ENCODE measurements at places on chromosomes 16 and 17. TPM values are rescaled to one million over a fixed set of nuclear protein-coding genes. Genes with fewer than 3 reads are reported as not detected.

DNA sequence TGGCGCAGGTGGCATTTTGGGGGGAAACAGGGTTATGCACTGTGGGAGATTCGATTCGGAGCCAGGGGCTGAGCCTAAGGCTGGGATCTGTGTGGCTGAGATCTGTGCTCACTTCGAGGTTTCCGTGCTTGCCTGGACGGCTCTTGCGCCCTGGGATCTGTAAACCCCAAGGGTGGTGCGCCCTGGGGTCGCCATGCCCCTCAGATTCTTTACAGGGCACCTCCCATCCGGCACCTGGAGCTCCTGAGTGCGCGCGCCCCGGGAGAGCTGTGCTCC lies 377 bp downstream of the SLC13A5 start:
- H3K27ac ChIP-seq: no peak overlapping the region
- no peaks in the 10 kb centered on the region for H3K36me3 ChIP-seq
- H3K4me1 ChIP-seq: peaks cover 10% of the 10 kb centered on the region
- peaks cover 69% of the 10 kb centered on the region for H3K27me3 ChIP-seq
- no peak for DNase-seq
- H3K4me3 ChIP-seq: peak overlapping the region; percentile 23

- no peaks in the 10 kb centered on the region for H3K27me3 ChIP-seq
- H3K4me1 ChIP-seq: peaks cover 37% of the 10 kb centered on the region
- H3K36me3 ChIP-seq: peaks cover 2% of the 10 kb centered on the region
Observed at GRCh38 chr17:17841601-17842025, 4.8 kb upstream of the SREBF1 start.

GRCh38 chr16:30621765-30622164 lies 11.6 kb upstream of the ZNF689 start:
- H3K27me3 ChIP-seq: peaks cover 12% of the 10 kb centered on the region
- H3K36me3 ChIP-seq: no peaks in the 10 kb centered on the region
- H3K4me3 ChIP-seq: no peak overlapping the region
- no peak for DNase-seq

GRCh38 chr17:17663160-17664063 lies 17.8 kb upstream of the RAI1 start:
- H3K36me3 ChIP-seq: no peaks in the 10 kb centered on the region
- peak overlapping the region; percentile 34 for H3K4me3 ChIP-seq
- DNase-seq: peak; percentile 75
- H3K27ac ChIP-seq: peak overlapping the region; percentile 84
- peaks cover 12% of the 10 kb centered on the region for H3K4me1 ChIP-seq

DNA sequence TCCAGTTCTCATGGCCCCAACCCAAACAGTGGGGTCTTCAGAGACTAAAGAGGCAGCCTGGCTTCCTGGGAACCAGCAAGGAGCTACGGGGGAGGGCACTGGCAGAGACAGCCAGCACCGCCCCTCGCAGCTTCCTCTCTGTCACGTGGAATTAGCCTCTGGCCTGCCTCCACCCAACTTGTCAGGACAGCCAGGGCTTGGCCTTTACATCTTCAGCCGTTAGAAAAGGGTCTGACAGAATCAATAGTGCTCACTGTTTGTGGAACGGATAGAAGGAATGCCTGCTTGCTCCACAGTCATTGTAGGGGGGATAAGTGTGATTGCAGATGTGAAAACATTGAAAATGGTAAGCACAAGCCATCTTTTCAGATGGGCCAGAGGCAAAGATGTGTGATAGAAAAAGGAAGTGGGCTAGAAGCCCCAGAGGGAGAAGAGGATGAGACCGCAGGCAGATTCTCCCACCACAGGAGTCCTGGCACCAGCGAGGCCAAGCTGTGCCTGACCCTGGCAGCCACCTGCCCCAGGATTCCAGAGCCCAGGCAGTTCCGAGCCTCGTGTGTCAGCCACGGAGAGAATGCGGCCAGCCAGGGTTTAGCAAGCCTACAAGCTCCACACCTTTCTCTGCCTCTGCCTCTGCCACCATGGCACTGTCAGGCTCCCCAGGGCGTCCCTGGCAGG lies 18.6 kb downstream of the GRIN2C start:
- H3K4me3 ChIP-seq: no peak overlapping the region
- H3K36me3 ChIP-seq: peaks cover 3% of the 10 kb centered on the region
- peaks cover 15% of the 10 kb centered on the region for H3K4me1 ChIP-seq
- H3K27me3 ChIP-seq: peaks cover 18% of the 10 kb centered on the region
- DNase-seq: no peak

GRCh38 chr16:19400711-19401110 lies 17.0 kb upstream of the TMC5 start:
- H3K4me3 ChIP-seq: no peak overlapping the region
- H3K27ac ChIP-seq: no peak overlapping the region
- H3K4me1 ChIP-seq: no peaks in the 10 kb centered on the region
- H3K36me3 ChIP-seq: peaks cover 4% of the 10 kb centered on the region

DNA sequence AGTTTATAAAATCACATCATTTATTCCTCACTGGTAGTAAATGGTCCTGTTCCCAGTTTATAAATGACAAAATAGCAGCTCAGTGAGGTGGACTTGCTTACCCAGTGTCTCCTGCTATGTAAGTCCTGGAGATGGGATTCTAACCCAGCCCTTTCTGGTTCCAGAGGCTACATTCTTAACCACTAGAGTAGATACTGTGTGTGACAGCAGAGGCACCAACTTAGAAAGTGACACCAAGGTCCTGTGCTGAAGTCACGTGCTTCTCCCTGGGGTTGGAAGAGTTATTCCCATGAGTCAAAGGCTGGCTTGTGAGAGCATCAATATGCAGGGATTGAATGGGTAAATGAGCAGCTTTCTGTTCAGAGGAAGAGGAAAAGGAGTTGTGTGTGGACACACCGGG lies 167.3 kb upstream of the IRX3 start:
- H3K27ac ChIP-seq: no peak overlapping the region
- DNase-seq: no peak
- no peak overlapping the region for H3K4me3 ChIP-seq
- H3K36me3 ChIP-seq: no peaks in the 10 kb centered on the region
- H3K4me1 ChIP-seq: peaks cover 4% of the 10 kb centered on the region

GRCh38 chr17:73128496-73128895 lies 36.0 kb upstream of the SLC39A11 start:
- H3K36me3 ChIP-seq: no peaks in the 10 kb centered on the region
- H3K27ac ChIP-seq: no peak overlapping the region
- no peak for DNase-seq
- no peaks in the 10 kb centered on the region for H3K4me1 ChIP-seq
- no peak overlapping the region for H3K4me3 ChIP-seq
- H3K27me3 ChIP-seq: peaks cover 3% of the 10 kb centered on the region

DNA sequence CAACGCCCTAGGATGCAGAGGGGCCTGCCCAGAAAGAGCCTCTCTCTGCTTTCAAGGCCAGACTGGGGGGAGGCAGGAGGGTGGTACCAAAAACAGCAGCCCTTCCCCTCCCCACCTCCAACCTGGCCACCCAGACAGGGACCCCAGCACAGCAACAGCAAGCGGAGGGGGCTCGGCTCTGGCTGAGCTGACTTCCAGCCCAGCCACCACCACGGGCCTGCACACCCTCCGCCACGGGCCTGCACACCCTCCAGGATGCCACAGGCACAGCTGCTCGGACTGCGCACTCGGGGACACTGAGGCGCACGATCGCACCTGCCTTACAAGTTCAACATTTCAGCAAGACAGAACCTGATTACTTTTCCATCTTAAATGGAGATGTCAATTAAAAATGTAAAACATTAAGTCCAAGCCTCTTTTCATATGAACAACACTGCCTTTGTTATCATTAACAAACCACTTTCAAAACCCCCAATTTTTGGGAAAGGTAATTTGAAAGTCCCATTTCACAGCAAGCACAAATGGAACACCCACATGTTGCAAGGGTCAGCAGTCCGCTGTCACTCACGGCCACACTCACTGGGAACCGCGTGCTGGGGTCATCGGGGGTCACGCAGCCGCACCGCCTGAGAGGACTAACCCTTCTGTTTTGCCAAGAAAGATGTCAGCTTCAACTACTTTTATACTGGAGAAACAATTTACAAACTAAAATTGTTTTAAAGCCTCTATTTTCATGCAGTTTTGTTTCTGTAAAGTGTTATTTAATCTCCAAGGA lies 76.4 kb downstream of the ANKRD11 start:
- no peak overlapping the region for H3K27ac ChIP-seq
- H3K4me1 ChIP-seq: peaks cover 52% of the 10 kb centered on the region
- H3K4me3 ChIP-seq: no peak overlapping the region
- H3K27me3 ChIP-seq: no peaks in the 10 kb centered on the region
- DNase-seq: no peak
- H3K36me3 ChIP-seq: peaks cover 10% of the 10 kb centered on the region

- no peak overlapping the region for H3K4me3 ChIP-seq
- no peak overlapping the region for H3K27ac ChIP-seq
- no peaks in the 10 kb centered on the region for H3K27me3 ChIP-seq
- H3K4me1 ChIP-seq: peaks cover 2% of the 10 kb centered on the region
- DNase-seq: no peak
Observed at GRCh38 chr17:37278247-37278894, 97.4 kb upstream of the C17orf78 start.

- peaks cover 37% of the 10 kb centered on the region for H3K4me1 ChIP-seq
- H3K4me3 ChIP-seq: peak overlapping the region; percentile 60
- H3K27me3 ChIP-seq: no peaks in the 10 kb centered on the region
- H3K36me3 ChIP-seq: peaks cover 3% of the 10 kb centered on the region
Observed at GRCh38 chr17:32504166-32504990, 17.6 kb downstream of the CDK5R1 start.

DNA sequence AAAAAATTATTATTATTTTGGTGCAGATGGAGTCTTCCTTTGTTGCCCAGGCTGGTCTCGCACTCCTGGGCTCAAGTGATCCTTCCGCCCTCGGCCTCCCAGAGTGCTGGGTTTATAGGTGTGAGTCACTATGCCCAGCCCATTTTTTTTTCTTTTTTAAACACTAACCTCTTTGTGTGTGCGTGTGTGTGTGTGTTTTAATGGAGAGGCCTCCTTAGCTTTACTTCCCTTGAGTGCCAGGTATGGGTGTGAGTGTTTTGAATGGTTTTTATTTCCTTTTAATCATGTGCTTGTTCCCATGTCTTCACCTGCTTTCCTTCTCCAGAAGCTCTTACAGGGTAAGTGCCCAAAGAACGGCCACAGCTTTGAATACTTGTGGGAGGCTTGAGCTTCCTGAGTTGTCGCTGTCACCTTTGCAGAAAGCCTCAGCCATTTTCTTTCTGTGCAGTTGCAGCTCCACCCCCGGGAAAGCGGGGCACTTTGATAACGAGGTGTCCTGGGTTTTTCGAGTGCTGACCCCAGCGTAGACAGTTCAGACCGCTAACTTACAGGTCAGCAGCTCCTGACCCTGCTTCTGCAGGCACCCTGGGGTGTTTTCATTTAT lies 22.6 kb downstream of the AKAP1 start:
- H3K4me1 ChIP-seq: peaks cover 1% of the 10 kb centered on the region
- DNase-seq: no peak
- H3K27ac ChIP-seq: no peak overlapping the region
- no peaks in the 10 kb centered on the region for H3K27me3 ChIP-seq

GRCh38 chr16:64996641-64997040 lies 125.2 kb downstream of the CDH11 start:
- no peaks in the 10 kb centered on the region for H3K27me3 ChIP-seq
- no peak for DNase-seq
- H3K4me1 ChIP-seq: no peaks in the 10 kb centered on the region
- no peak overlapping the region for H3K4me3 ChIP-seq
- no peak overlapping the region for H3K27ac ChIP-seq
- no peaks in the 10 kb centered on the region for H3K36me3 ChIP-seq

GRCh38 chr16:56409195-56409594 lies 16.1 kb downstream of the AMFR start:
- no peaks in the 10 kb centered on the region for H3K27me3 ChIP-seq
- H3K4me3 ChIP-seq: no peak overlapping the region

- no peak for DNase-seq
- H3K27me3 ChIP-seq: no peaks in the 10 kb centered on the region
- H3K4me1 ChIP-seq: peaks cover 5% of the 10 kb centered on the region
- peaks cover 25% of the 10 kb centered on the region for H3K36me3 ChIP-seq
- H3K4me3 ChIP-seq: no peak overlapping the region
Observed at GRCh38 chr17:67132366-67132765, 88.0 kb downstream of the CACNG1 start.

GRCh38 chr17:38585056-38585917 lies 20.5 kb downstream of the SRCIN1 start:
- DNase-seq: no peak
- H3K27me3 ChIP-seq: peaks cover 73% of the 10 kb centered on the region
- H3K4me3 ChIP-seq: no peak overlapping the region
- no peak overlapping the region for H3K27ac ChIP-seq
- peaks cover 20% of the 10 kb centered on the region for H3K4me1 ChIP-seq

- no peak overlapping the region for H3K27ac ChIP-seq
- H3K27me3 ChIP-seq: no peaks in the 10 kb centered on the region
- no peak for DNase-seq
- H3K4me3 ChIP-seq: no peak overlapping the region
- peaks cover 15% of the 10 kb centered on the region for H3K36me3 ChIP-seq
Observed at GRCh38 chr16:3780570-3780969, 63.2 kb upstream of the TRAP1 start.

DNA sequence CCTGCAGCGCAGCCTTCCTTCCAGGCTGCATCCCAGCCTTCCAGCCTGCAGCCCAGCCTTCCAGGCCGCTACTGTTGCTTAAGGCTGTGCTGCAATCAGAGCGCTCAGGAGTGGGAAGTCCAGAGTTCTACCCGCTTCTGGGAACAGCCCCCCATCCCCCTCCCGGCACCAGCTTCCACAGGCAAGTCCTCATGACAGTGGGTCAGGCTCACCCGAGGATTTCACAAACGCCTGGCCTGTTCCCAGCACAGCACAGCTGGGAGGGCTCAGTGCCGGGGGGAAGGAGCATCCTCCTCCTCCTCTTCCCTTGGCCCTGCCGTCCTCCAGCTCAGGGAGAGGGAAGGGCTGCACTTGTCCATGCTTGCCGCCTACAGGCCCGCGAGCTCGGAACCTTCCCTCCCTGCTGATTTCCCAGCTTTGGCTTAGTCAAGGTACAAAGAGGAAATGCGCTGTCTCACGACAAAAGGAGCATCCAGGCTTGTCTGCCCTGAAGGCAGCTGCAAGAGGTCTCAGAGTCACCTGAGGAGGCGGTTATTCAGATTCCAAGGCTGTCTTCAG lies 8.3 kb downstream of the SOCS3 start:
- no peak overlapping the region for H3K27ac ChIP-seq
- no peaks in the 10 kb centered on the region for H3K36me3 ChIP-seq
- H3K27me3 ChIP-seq: peaks cover 7% of the 10 kb centered on the region
- no peak overlapping the region for H3K4me3 ChIP-seq

- H3K36me3 ChIP-seq: peaks cover 3% of the 10 kb centered on the region
- no peak overlapping the region for H3K27ac ChIP-seq
- H3K27me3 ChIP-seq: no peaks in the 10 kb centered on the region
- H3K4me1 ChIP-seq: no peaks in the 10 kb centered on the region
- DNase-seq: no peak
- no peak overlapping the region for H3K4me3 ChIP-seq
Observed at GRCh38 chr16:14241631-14242030, 170.5 kb downstream of the MRTFB start.

The MYH11 gene
- not detected for total RNA-seq

The TBC1D3E gene
- total RNA-seq: not detected

The C17orf67 gene
- 5.1 TPM for total RNA-seq

Measured in activated naive CD8-positive, alpha-beta T cell treated with anti-CD3 and anti-CD28 coated beads, Interleukin-2, amount 10 ng/mL, durations not matched to agents 7 days and 5 days (primary cell).